ENCODE measurements at places on chromosomes 11 and 22.

GRCh38 chr11:130029137-130029536, 26.5 kb upstream of the PRDM10 start:
- no peaks in the 10 kb centered on the region for H3K36me3 ChIP-seq
- no peak overlapping the region for H3K27ac ChIP-seq
- H3K4me1 ChIP-seq = no peaks in the 10 kb centered on the region
- DNase-seq = no peak
- no peaks in the 10 kb centered on the region for H3K27me3 ChIP-seq
- no peak overlapping the region for H3K4me3 ChIP-seq

DNA sequence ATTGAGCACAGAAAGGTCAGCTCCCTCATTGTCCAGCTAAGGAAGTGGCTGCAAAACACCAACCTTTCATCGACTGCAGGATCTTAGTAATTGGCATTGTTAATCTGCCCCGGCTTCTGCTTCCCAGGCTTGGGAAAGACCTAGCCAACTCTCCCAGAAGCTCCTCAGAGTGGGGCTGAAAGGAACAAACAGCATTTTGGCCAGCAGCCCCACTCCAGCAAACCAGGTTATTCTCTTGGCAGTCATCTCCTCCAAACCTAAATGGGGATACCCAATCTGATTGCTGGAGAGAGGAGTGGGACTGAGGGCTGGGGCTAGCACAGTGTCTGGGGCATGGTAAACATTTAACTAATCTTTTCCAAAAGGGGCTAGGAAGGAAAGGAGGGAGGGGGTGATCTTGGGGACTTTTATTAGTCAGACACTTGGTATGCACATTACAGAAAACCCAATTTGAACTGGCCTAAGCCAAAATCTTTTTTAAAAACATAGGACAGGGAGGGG, 294.4 kb downstream of the MN1 start:
- DNase-seq = no peak
- no peak overlapping the region for H3K4me3 ChIP-seq
- no peak overlapping the region for H3K27ac ChIP-seq
- H3K27me3 ChIP-seq = no peaks in the 10 kb centered on the region

- no peak overlapping the region for H3K27ac ChIP-seq
- no peak overlapping the region for H3K4me3 ChIP-seq
- H3K27me3 ChIP-seq = peaks cover 18% of the 10 kb centered on the region
- no peaks in the 10 kb centered on the region for H3K36me3 ChIP-seq
Measured at GRCh38 chr11:63920126-63920938, 3.4 kb upstream of the RCOR2 start.

DNA sequence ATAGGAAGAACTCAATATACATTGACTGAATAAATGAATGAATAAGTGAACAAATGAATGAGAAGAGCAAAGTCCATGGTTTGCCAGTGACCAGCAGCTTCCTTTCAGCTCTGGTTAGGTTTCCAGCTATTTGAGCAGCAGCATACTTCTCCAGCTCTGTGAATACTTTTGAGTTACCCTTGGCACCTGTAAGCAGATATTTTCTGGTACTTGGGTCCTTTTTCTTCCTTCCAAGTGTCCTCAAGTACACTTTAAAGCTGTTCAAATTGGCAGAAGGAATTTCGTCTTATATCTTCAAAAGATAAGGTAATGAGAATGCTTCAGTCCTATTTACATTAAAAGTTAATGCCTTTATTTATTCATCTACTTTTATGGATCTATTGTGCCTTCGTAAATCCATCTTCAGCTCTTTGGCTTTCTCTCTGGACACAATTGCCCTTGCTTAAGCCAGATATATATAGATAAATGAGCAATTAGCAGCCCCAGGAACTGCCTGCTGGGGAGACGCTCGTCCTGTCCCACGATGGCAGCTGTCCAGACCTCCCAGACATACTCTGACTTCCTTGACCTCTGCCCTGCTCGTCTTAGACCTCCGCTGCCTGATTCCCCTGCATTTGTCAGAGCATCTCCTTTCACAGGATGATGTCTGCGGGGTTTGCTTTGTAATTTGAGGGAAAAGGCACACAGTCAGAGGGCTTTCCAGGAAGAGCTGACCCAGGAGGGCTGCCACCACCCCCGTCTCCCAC, 926.3 kb downstream of the OPCML start:
- H3K4me3 ChIP-seq = no peak overlapping the region
- no peaks in the 10 kb centered on the region for H3K4me1 ChIP-seq
- no peaks in the 10 kb centered on the region for H3K27me3 ChIP-seq
- DNase-seq = no peak
- no peaks in the 10 kb centered on the region for H3K36me3 ChIP-seq

DNA sequence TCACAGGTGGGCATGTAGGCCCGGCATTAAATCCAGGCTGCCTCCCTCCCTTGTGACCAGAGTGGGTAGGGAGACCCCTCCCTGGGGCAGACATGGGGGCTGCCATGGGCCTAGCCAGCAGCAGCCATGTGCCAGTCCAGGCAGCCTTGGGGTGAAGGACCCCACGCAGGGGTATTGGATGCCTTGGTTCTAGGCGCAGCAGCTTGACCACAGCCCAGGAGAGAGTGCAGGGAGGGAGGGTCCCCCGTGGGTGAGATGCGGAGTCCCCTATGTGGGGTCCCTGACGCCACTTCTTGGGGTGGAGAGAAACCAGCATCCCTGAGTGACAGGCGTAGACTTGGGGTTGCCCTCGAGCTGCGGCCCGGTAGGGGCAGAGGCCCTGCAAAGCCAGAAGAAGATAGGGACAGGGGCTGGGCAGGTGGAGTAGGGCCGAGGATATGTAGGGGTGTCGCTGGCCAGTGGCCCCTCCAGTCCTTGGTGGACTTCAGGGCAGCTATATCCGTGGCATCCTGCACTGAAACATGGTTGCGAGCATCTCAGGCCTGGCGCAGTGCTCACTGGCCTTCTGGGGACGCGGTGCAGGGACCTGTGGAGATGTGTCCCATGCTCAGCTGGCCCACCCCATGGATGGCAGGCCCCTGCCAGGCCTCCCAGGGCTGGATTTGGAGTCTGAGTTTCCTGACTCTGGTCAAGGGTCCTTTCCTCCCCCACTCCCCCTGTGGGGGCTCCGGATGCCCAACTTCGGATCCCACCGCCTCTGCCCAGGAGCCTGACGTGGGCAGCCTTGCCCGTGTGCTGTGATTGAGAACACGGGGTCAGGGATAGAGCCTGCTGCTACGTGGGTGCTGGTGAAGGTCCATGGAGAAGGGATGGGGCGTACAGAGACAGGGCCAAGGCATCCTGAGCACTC, 1179.8 kb downstream of the BRD1 start:
- H3K4me1 ChIP-seq = no peaks in the 10 kb centered on the region
- H3K36me3 ChIP-seq = no peaks in the 10 kb centered on the region
- no peaks in the 10 kb centered on the region for H3K27me3 ChIP-seq
- H3K27ac ChIP-seq = no peak overlapping the region
- no peak overlapping the region for H3K4me3 ChIP-seq

GRCh38 chr11:124307093-124307492, 6.7 kb downstream of the OR8D1 start:
- no peaks in the 10 kb centered on the region for H3K4me1 ChIP-seq
- no peak overlapping the region for H3K4me3 ChIP-seq
- DNase-seq = no peak
- no peak overlapping the region for H3K27ac ChIP-seq

- no peak for DNase-seq
- no peaks in the 10 kb centered on the region for H3K36me3 ChIP-seq
- H3K4me3 ChIP-seq = no peak overlapping the region
- no peak overlapping the region for H3K27ac ChIP-seq
Measured at GRCh38 chr11:20081336-20081735, 78.9 kb downstream of the DBX1 start.

DNA sequence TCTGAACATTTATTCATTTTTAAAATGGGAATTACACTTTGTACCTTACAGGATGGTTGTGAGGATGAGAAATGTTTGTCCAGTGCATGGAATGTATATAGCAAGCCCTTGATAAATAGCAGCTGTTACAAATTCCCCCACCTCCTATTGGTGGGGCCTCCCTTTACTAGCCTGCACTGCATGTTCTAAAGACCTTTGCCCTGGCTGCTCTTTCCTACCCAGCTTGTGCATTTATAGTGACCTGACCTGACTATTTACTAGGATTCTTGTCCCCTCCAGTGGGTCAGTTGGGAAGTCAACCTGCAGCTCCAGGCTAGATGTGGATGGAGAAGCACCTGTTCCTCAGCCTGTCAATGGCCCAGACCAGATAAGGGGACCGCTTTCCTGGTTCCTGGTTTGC, 180.3 kb downstream of the HIPK3 start:
- no peaks in the 10 kb centered on the region for H3K27me3 ChIP-seq
- no peak for DNase-seq
- H3K36me3 ChIP-seq = no peaks in the 10 kb centered on the region
- no peak overlapping the region for H3K4me3 ChIP-seq

- no peaks in the 10 kb centered on the region for H3K27me3 ChIP-seq
- no peak overlapping the region for H3K4me3 ChIP-seq
- H3K27ac ChIP-seq = no peak overlapping the region
Measured at GRCh38 chr11:132714859-132715440, 817.4 kb downstream of the OPCML start.

DNA sequence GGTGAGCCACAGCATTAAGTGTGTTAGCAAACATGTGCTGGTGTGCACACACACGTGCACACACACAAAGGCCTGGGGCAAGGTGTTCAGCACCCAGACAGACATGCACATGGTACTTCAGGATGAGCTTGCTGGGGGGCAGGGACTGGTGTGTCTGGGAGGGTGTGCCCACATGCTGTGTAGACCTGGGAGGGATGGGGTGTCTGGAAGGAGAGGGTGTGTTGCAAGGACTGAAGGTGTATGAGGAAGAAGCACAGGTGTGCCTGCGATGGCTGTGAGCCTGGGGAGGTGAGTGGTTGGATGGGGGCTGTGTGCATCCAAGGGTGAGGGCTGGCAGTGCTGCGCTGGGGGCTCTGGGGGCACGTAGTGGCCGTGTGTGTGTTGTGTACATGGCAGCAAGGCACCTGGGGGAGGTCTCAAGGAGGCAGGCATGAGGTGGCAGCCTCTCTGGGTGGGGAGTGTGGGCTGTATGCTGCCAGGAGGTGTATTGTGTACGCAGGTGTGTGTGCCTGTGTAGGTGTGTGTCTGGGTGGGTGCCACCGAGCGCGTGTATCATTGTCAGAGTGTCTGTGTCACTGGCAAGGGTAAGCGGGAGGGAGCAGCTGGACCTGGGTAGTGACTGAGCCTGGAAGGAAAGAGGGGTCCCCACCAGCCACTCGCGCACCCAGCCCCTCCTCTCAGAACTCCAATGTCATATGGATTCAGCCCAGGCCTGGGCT, 2.2 kb downstream of the NRXN2 start:
- no peak for DNase-seq
- H3K27me3 ChIP-seq = peaks cover 34% of the 10 kb centered on the region
- no peaks in the 10 kb centered on the region for H3K4me1 ChIP-seq

DNA sequence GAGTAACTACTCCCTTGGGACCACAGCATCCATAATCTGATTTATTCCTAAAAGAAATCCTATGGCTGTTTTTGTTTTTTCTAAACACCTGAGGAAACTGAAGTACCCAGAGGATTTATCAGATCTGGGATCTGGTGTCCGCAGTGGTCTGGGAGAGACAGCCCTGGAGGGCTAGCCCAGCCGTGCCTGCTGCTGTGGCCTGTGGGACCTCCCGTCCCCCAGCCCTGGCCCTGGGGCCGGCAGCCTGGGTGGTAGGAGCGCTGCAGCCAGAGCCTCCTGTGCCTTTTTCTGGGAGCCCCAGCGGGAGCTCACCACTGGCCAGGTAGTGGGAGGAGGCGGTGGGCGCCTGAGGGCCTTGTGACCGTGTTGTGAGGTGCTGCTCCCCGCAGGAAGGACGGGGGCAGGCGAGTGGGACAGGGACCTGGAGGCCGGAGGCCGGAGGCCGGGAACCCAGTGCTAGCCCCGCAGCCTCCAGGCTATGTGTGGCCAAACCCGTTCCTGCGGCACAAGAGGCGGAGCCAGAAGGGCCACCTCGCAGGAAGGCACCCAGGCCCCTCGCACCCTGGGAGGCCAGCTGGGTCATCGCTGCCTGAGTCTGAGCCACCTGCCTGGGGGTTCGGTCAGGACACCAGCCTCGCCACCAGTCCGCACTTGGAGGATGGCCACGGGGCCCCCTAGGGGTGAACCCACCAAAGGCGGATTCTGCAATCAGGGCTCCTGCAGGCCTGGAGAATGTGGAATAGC, 18.2 kb upstream of the C11orf96 start:
- no peak for DNase-seq
- H3K4me3 ChIP-seq = no peak overlapping the region
- peaks cover 29% of the 10 kb centered on the region for H3K36me3 ChIP-seq
- H3K27me3 ChIP-seq = no peaks in the 10 kb centered on the region
- H3K4me1 ChIP-seq = no peaks in the 10 kb centered on the region

GRCh38 chr11:96155627-96156378, 187.2 kb downstream of the MAML2 start:
- peaks cover 35% of the 10 kb centered on the region for H3K4me1 ChIP-seq
- peaks cover 3% of the 10 kb centered on the region for H3K36me3 ChIP-seq
- peak; percentile 53 for DNase-seq
- peak overlapping the region; percentile 31 for H3K27ac ChIP-seq
- H3K27me3 ChIP-seq = no peaks in the 10 kb centered on the region

DNA sequence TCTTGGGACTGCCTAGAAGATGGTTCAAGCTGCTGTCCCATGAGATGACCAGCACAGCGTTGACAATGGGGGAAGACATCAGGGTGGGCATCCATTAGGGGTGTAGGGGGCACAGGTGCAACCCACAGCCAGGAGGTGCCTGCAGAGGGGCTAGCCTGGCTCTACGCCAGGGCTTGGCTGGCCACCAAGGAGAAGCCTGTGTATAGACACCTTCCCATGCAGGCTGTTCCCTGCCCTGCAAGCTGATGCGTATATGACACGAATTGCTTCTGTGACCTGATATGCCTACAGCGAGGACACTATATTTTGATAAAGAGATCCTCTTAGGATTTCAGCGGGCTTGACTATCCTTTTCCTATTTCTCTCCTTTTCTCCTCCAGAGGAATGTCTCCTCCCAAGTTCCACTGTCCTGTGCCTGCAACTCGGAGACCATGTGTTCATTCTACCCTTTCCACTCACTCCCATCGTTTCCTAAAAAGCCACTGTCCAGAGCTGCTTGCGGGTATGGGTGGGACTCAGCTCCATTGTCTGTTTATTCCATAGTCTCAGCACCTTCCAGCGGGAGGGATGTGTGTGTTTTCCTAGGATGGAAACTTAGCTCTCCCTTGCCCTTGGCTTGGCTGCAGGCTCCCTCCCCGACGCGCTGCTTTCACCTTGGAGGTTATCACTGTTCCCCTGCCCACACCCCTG, 56.1 kb downstream of the ST14 start:
- H3K4me3 ChIP-seq = no peak overlapping the region
- DNase-seq = no peak
- H3K36me3 ChIP-seq = no peaks in the 10 kb centered on the region
- no peak overlapping the region for H3K27ac ChIP-seq
- peaks cover 5% of the 10 kb centered on the region for H3K27me3 ChIP-seq

DNA sequence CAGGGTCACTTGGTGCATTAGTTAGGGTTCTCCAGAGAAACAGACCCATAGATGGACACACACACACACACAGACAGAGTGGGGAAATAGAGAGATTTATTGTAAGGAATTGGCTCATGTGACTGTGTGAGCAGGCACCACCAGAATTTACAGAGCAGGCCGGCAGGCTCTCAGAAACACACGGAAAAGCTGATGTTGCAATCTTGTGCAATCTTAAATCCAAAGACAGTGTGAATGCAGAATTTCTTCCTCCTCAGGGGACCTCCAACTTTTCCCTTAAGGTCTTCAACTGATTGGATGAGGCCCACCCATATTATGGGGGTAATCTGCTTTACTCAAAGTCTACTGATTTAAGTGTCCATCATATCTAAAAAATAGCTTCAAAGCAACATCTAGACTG, 49.8 kb downstream of the APIP start:
- peaks cover 22% of the 10 kb centered on the region for H3K4me1 ChIP-seq
- H3K27me3 ChIP-seq = no peaks in the 10 kb centered on the region
- H3K4me3 ChIP-seq = no peak overlapping the region
- no peak for DNase-seq
